ENCODE measurements at places on chromosomes 1 and 21. TPM values are rescaled to one million over a fixed set of nuclear protein-coding genes. Genes with fewer than 3 reads are reported as not detected.

The RIMS3 gene
- 5.4 TPM for polyA plus RNA-seq

The CA6 gene
- polyA plus RNA-seq: 3.7 TPM

GRCh38 chr1:2522230-2522629 lies 4.2 kb downstream of the PANK4 start:
- DNase-seq: no peak

DNA sequence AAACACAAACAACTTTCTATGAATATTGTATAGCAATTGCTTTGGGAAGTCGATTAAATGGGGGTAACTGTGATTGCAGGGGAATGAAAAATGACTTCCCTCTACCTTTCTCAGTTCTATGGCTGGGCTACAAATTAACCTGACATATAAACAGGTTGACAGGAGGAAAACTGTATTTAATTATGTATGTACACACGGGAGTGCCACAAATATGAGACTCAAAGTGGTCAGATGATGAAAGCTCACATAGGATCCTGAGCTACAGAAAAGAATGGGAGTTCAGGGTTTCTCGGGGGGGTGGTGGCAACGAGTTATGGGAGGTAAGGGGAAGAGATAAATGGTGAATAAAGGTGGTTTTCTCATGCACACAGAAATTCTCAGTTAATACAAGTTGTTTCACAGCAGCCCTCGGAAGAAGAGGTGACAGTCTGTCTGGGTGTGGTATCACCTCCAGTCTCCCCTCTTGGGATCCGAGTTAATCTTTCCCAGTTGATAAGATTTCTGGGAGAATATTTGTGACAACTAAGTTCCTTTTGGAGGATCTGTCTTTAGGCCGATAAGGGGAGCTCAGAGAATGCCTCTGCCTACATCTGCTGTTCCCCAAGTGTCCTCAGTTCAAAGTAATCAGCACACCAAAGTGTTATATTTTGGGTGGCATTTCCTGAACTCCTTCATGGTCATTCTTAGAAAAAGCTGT lies 26.3 kb downstream of the GADD45A start:
- no peak for DNase-seq

DNA sequence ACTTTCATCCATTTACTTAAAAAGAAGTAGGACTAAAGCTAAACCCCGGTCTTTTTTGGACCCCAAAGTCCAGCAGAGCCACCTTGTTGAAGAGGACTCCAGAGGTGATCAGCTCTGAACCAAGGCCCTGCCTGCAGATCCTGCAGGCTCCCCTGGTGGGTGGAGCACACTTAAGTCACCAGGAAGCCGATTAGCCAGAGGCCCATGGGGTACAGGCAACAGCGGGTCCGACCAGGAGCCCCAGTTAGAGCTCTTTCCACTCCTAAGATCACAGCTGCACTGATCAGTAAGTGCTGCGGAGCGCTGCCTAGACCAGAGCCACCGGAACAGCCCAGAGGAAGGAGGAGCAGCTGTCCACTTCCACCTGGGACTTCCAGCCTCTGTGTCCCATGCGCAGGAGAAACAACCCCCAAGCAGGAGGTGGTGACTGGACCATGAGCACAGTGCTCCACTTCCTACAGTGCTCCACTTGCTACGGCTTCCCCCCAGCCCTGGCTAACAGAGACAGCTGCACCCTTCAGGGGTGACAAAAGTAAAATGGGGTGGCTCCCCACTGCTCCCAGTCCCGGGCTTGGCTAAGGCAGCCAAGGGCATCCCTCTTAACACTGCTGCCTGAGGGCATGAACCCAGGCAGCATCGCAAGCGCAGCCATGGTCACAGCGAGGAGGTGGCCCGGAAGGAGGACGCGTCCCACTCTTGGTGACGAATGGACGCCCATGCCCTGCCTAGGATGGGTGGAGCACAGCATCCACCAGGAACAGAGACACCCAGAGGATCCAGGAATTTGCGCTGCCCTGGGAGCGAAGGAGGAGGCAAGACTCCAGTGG lies 58.0 kb downstream of the NPHP4 start:
- no peak for DNase-seq

- DNase-seq: no peak
These were observed 12.4 kb downstream of the ZBTB18 start for GRCh38 chr1:244063498-244063897.

DNA sequence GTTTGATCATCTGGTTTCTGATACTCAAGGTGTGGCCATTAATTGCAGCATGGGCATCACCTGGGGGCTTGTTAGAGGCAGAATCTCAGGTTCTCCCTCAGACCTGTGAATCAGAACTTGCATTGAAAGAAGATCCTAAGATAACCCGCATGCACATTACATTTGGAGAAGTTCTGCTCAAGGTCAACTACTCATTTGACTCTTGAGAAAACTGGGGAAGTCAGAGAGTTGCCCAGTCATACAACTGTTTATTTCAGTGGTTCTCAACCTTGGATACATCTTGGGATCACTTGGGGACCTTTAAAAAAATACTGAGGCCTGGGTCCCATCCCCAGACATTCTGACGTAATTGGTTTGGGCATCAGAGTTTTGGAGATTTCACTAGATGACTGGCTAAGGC lies 30.5 kb downstream of the CAMTA1 start:
- no peak for DNase-seq

DNA sequence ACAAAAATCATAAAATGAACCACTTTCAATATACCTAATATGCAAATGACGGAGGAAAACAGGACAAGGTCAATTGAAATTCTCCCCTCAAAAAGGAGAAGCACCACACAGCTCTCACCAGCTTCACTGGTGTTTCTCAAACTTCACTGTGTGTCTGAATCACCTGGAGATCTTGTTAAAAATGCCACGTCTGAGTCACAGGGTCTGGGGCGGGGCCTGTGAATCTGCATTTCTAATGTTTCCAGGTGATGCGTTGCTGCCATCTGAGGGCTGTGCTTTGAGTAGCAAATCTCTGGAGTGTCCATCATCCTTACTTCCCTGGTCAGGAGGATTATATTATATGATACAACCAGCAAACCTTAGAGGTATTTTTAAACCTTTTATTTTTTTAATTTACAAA lies 9.0 kb downstream of the CLDN19 start:
- no peak for DNase-seq

DNA sequence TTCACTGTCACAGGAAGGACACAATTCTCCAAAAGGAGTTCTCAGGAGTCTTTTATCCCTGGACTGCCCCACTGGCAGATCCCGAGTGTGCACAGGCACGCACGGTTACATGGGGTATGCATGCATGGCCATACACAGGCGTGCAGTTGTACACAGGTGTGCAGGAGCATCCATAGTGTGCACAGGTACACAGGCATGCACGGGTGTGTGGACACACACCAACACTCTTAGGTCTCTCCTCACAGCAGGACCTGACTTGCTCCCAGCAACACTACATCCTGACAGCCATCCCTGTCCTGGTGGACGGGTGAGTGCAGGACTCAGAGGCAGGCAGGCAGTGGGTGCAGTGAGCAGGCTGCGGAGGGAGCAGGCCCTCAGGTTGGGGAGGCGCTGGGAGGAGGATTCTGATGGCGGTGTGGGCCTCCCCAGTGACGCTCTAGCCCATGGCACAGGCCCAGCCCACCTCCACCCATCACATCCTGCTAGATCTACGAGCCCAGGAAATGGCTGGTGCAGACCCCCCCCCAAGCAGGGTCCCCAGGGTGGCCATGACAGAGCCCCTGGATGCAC lies 28.4 kb downstream of the SLC19A1 start:
- no peak for DNase-seq
